ENCODE measurements at places on chromosomes 3 and 15.
A peak's percentile ranks its signal among the peaks of the same experiment; 100 is the strongest.

DNA sequence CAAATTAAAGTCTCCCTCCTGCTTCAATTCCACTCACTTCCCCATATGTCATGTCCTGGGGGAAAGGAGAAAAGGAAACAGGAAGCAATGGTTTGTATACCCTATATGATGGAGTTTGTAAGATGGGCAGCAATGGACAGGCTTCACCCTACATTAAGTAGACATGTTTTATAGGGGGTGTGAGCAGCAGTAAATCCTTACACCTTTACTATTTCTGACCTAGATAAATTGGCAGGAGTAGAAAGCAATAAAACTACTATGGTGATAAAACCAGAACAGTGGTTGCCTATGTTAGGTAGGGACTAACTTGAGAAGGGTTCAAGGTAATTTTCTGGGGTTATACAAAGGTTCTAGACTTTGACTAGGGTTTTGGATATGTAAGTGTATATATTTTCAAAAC is 301.7 kb downstream of the GBE1 start:
- no peak for DNase-seq

GRCh38 chr15:36347272-36347858 is 232.1 kb upstream of the CDIN1 start:
- no peak for DNase-seq

- DNase-seq = no peak
Observed at GRCh38 chr3:117322866-117323265, 613.3 kb downstream of the TUSC7 start.

GRCh38 chr3:111592936-111593335 is 2.2 kb downstream of the ZBED2 start:
- no peak for DNase-seq

DNA sequence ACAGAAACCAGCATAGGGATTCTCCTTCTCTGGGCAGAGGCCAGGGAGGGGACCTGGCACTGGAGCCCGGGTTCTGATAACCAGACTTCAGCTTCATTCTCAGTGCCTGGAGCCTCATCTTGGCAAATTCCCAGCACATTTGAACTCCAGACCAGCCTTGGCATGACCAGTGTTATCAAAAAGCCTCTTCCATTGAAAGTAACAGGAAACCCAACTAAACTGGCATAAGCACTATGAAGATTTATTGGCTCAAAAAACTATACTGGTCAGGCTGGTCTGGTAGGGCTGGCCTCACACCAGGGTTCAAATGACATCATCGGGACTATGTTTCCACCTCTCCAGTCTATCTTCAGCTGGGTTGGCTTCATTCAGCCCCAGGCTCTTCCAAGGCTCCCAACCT is 48.1 kb upstream of the THUMPD3 start:
- no peak for DNase-seq

- DNase-seq = peak; percentile 42
Observed at GRCh38 chr15:31367021-31367729, 40.5 kb downstream of the KLF13 start.

DNA sequence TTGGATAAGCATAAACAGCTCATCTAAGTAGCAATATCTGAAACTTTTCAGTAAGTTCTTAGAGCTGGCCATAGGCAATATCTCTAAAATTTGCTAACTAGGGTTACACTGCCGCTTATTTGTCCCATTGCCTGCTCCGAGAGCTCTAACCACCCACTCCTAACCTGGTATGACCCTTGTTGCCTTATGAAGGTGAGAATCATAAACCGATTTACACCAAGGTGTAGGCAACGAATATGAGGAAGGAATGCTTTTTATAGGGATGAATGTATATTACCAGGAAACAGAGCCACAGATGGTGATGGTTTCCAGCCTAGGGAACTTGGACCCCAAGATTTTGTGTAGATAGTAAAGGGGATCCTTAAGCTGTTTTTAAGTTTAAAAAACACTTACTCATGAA is 440.9 kb downstream of the PDCD6IP start:
- DNase-seq = no peak

DNA sequence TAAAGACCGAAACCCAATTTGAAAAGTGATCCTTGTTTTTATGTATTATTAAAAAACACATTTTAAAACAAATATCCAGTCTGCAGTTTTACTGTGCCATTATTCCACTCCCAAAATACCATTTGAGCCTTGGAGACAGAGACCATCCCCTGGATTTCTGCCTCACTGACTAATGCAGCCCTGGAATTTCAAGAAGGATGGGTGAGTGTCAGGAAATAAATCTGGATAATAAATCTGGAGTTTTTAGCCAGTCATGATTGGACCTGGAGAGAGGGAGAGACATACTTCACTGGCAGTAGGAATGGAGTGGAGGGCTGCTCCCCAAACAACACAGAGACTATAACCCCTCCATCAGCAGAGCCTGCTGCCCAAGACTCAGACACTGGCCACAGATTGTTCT is 123.3 kb downstream of the MYLK start:
- no peak for DNase-seq

DNA sequence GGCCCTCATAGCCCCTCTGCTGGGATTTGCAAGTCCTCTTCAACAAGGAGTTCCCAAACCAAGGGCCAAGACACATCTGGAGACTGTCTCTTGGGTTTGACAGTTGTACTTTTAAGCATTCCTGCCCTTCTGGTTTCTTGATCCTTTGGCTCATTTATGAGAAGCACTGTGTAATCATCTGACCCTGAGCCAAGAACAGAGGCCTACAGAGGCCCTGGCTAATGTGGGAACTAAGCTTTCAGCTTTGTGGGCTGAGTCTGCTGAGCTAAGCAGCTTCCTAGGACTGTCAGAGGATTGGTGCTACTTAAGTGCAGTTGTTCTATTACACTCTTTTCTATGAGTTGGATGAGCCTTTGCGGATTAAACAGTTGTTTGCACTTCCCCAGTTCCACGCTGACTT is 178.3 kb downstream of the KBTBD8 start:
- DNase-seq = no peak

- no peak for DNase-seq
Observed at GRCh38 chr3:154214306-154214705, 93.1 kb downstream of the ARHGEF26 start.

- DNase-seq = no peak
Observed at GRCh38 chr3:22045882-22046281, 294.9 kb upstream of the ZNF385D start.

- DNase-seq = no peak
Observed at GRCh38 chr15:74315626-74316025, 51.8 kb downstream of the CYP11A1 start.

DNA sequence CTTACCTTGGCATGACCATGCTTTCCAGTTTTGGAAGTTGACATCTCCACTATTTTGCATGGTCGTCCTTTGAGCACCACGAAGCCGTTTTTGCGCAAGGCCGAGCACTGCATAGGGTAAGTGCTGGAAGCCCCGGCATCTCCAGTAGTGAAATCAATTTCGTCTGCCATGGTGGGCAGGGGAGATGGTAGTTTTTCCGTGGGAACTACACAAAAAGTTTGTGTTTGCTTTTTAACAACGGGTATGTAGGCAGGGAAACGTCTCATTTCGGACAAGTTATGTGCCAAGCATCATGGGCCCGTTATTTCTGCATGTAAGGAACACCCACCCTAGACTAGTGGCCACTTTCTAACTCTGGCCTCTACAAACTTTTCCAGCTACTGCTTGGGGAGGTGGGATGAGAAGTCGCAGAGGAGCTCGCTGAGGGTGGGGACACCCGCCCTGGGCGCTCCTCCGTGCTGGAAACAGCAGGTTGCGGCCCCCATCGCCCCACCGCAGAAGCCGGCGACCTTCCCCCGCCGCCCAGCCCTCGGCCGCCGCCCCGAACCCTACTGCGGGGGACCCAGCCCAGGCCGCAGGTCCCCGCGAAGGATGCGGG is 701 bp downstream of the EIF5A2 start:
- DNase-seq = peak; percentile 47

GRCh38 chr15:29693225-29693624 is 129.0 kb downstream of the TJP1 start:
- no peak for DNase-seq

- peak; percentile 74 for DNase-seq
Observed at GRCh38 chr3:14467814-14468620, 65.6 kb downstream of the SLC6A6 start.

- DNase-seq = no peak
Observed at GRCh38 chr3:197505796-197506548, 49.8 kb downstream of the BDH1 start.

- no peak for DNase-seq
Observed at GRCh38 chr3:76912841-76913383, 127.0 kb upstream of the ROBO2 start.

DNA sequence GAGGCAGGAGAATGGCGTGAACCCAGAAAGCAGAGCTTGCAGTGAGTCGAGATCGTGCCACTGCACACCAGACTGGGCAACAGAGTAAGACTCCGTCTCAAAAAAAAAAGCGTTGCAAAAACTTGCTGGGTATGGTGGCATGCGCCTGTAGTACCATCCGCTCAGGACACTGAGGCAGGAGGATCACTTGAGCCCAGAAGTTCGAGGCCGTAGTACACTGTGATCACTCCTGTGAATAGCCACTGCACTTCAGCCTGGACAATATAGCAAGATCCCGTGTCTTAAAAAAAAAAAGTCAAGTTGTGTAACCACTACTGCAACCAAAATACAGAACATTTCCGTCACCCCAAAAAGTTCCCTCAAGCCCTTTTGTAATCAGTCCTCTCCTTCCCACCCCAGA is 1.5 kb downstream of the ARPC4 start:
- DNase-seq = no peak

DNA sequence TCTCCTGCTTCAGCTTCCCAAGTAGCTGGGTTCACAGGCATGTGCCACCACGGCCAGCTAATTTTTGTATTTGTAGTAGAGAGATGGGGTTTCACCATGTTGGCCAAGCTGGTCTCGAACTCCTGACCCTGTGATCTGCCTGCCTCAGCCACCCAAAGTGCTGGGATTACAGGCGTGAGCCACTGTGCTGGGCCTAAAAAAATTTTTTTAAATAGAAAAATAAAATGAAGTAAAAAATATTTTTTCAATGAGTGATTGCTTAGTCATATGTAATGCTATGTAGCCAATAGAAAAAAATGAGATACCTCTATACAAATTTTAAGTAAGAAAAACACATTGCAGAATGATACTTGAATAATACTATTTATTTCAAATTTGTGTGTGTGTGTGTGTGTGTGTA is 27.9 kb upstream of the SLC30A4 start:
- DNase-seq = no peak

- no peak for DNase-seq
Observed at GRCh38 chr3:132242790-132243189, 74.4 kb upstream of the ACP3 start.

GRCh38 chr3:66418475-66418931 is 82.3 kb downstream of the LRIG1 start:
- DNase-seq = peak; percentile 32

- no peak for DNase-seq
Observed at GRCh38 chr15:93983526-93983925, 247.8 kb upstream of the MCTP2 start.

DNA sequence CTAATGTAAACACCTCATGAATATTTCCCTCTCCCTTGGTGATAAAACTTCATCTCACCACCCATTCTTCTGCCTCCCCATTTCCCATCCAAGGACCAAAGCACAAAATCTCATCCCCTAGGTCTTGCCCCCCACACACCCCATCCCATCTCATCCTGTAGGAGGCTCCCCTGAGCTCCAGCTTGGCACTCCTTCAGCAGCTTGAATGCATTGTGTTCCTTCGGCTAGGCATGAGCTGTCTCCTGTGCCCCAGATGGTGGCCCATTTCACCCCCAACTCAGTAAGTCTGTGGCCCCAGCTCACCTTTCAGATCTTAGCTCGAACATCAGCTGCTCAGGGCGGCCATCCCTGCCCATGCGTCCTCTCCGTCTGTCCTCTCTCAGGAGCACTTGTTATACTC is 203.6 kb upstream of the NR2F2 start:
- no peak for DNase-seq

DNA sequence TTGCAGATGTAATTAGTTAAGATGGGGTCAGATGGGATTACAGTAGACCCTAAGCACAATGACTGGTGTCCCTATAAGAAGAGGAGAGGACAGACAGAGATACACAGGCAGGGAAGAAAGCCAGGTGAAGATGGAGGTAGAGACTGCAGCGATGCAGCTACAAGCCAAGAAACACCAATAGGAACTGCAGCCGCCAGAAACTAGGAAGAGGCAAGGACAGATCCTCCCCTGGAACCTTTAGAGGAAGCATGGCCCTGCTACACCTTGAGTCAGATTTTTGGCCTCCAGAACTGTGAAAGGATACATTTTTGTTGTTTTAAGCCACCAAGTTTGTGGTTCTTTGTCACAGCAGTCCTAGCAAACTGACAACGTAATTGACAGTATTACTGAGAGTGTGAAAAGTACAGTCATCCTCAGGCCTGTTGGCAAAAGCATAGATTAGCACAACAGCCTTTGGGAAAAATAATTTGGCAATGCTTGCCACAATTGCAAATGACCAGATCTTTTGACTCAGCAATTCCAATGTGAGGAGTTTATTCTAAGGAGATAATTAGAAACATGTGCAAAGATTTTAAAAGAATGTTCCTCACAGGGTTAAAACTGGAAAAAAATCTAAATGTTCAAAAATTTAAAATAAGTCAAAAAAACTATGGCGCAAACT is 82.6 kb upstream of the TJP1 start:
- no peak for DNase-seq

DNA sequence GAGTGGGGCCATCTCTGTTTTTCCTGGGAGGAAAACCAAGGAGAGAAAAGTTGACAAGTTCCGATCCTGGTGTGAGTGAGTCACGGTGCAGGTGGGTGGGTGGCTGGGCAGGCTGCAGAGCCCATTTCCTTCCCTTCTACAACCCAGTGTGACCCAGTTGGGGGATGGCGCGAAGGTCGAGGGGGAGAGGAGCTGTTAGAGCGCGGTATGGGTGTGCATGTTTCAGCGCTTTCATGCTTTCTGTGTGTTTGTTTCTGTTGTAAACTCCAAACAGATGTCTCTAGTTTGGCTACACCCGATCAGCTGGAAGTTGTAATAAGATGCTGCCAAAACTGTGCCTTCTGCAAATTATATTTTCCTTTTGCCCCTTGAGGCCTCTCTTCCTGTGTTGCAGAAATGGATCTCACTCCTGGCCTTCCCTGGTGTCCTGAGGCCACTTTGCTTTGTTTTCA is 3.8 kb downstream of the FAM43A start:
- no peak for DNase-seq
